ENCODE measurements at places on chromosomes 2 and 18.

- no peak for DNase-seq
These were observed 66.0 kb downstream of the TTC32 start for GRCh38 chr2:19835781-19836281.

GRCh38 chr18:76264198-76264875 is 230.7 kb downstream of the ZNF516 start:
- DNase-seq, result no peak

- DNase-seq, result no peak
These were observed 34.8 kb upstream of the SMIM21 start for GRCh38 chr18:75462178-75462832.

DNA sequence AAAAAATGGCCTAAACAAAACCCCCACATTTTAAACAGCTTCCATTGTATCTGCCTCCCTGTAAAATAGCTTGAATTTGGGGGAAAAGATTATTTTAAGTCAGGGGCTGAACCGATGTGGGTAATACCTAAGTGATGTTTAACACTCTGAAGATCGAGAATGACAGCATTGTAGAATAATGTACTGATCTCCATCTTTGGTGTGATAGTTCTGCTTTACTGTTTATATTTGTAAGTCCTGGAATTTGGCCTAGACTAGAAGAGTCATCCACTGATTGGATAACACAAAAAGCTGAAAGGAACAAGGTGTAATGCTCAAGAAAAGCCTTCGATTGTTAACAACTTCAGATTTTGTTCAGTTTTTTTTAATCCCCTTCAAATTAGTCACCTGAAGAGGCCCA is 53.8 kb upstream of the CCDC68 start:
- DNase-seq, result no peak

- no peak for DNase-seq
These were observed 17.5 kb downstream of the NCAPH start for GRCh38 chr2:96353032-96353561.

DNA sequence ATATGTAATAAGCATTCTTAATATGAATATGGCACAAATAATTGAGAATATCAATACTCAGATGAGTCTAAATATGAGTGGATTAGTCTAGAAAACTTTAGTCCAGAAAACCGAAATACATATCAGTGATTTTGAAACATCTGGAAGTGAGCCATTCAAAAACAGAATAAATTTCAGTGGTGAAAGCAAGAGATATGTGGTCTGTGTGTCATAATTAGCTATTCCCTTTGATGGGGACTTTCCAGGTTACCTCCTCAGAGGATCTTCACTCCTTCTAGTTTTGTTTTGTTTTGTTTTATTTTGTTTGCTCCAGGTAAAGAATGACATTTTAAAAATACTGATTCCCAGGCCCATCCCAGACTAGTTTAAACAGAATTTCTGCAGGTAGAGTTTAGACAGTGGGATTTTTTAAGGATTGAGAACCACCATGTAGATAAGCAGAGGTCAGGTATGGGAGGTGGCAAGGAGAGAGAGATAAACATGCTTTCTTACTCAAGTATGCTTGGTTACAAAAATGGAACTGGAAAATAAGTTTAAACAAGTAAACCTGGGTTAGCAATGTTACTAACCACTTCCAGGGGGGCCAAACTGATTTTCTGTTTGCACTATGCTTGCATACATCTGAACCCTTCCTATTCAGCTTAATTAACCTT is 70.7 kb downstream of the NABP1 start:
- DNase-seq, result no peak

DNA sequence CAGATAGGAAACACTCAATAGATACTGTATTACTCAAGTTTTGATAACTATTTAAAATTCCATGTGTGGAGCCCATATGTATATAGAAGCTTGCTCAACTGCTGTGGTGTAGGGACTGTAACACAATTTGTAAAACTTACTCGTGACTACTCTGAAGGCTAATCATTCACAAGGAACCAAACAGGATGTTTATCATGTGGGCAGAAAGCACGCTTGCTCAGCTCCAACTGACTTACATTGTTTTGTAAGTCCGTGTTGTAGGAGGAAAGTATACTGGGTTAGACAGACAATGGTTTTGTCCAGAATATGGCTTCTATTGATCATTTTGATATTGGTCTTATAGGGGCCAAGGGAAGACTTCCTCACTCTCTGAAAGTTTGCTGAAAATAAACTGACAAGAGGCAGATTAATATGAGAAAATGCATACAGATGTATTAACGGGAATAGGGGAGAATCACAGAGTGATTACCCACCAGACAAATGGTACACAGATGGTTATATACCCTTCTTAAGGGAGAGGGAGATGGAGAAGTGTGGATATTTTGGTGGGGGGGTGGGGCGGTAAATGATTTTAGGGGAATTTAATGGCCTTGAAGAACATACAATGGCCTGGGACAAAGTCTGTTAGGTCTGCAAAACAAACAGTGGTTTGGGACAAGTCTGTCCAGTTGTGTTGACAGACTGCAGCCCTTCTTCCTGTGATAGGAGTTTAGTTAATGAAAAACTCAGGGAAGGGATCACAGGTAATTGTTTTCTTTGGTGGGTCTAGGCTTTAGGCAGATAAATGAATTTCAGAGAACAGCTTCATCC is 259.3 kb upstream of the SP5 start:
- DNase-seq, result no peak

All from NCI-H526 treated with DMSO at 0.1 percent for 48 hours (cell line).